ENCODE measurements at places on chromosomes 4 and X.

DNA sequence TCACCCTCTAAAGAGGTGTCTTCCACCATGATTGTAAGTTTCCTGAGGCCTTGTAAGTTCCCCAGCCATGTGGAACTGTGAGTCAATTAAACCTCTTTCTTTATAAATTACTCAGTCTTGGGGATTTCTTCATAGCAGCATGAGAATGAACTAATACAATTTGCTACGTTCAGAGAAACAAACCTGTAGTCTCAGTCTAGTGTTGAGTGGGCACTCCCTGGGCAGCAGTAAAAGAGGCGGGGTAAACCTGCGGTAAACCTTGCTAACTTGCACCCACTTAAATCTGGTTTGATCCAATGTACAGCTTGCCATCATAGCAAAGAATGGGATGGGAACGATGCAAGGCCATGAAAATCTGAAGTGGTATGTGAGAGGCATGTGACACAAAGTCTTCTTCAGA lies 22.4 kb downstream of the GRXCR1 start:
- DNase-seq: no peak

- no peak for DNase-seq
These were observed 35.9 kb downstream of the GAK start for GRCh38 chr4:896216-896615.

DNA sequence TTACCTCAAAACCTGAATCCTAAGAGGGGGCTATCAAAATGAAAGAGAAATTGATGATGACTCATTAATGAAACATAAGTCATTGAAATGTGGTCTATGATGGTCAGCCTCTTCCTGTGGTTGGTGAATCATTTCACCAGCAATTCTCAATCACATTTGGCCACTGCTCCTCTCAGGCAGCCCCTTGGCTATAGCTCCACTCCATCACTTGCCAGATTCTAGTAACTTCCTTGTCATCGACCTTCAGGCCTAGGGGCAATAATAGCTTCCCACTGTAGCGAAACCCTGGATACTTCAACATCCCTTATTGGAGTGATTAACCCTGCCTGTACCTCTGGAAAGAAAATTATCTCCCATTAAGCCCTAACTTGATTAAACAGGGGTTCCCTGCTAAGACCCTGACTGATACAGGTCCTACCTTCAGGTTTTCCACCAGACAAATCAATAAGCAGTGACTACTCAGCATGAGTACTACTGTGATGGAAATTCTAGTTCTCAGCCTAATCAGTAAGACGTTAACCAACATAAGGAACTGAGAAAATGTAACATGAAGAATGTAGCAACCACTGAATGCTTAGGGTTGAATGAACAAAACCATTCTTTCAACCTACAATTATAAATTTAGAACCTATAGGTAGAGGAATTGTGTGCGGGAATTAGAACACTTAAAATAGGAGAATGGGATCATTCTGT lies 30.4 kb downstream of the ADH7 start:
- DNase-seq: no peak

DNA sequence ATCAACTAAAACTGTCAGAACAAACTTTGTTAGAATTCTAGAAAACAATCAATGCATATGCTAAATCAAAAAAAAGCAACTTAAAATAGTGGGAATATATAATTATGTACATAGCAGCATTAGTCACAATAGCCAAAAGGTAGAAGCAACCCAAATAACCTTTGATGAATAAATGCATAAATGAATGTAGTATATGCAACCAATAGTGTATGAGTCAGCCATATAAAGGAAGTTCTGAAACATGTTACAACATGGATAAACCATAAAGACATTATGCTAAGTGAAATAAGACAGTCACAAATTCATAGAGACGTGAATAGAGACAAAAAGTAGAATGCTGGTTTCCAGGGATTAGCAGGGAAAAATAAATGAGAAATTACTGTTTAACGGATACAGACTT lies 762.8 kb upstream of the INTU start:
- no peak for DNase-seq

DNA sequence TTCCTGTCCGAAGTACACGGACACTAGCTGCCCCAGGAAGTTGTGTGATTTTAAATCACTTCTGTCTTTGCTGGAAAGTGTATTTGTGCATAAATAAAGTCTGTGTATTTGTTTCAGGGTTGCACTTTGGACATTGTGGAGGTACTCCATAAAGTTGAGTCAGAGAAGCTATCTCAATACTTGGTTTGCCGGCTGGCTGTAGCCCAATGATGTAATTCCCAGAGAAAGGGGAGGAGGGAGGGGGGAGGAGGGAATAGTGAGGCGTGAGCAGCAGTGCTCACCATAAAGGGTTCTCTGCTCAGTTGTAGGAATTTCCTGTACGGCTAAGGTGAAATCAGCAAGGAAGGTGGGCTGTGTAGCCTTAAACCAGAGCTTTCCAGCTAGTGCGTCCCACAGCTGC lies 7.5 kb downstream of the APEX2 start:
- no peak for DNase-seq

GRCh38 chrX:107421337-107421861 lies 28.1 kb upstream of the FRMPD3 start:
- no peak for DNase-seq

- no peak for DNase-seq
These were observed 3.4 kb upstream of the USP11 start for GRCh38 chrX:47229427-47229826.

DNA sequence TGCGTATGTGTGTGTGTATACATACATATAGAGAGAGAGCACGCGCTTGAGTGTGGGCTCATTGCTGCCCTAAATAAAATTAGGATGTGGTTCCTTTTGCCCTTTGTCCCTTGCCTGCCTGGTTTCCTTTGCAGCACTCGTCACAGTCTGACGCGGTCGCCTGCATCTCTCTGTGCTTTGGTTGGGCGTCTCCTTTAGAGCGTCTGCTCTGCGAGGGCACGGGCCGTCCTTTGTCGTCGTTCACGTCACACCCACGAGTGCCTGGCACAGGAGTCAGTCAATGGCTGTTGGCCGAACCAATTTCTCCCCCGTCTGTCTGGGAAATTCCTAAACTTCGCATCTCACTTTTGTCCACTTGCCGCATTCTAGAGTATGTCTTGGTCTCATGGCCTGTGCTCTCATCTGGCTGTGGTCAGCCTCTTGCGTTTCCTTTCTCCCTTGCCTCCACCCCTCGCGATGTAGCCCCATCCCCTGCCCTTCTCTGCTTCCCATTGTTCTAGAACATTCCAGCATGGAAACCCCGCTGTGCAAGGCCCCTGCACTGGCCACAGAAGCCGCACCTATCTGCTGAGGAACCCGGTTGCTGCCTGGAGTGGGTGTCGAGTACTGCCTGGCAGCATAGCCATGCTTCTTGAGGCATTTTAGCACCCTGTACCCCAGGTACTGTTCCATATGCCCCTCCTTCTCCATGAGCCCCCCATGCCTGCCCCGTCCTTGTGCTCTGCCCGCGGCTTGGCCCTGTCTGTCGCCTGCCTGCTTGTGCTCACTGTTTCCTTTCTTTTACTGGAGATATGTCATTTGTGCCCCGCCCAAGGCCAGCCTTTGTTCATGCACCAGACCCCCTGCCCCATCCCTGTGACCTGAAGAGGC lies 8.0 kb downstream of the MAEA start:
- no peak for DNase-seq

- DNase-seq: no peak
These were observed 15.4 kb downstream of the SORCS2 start for GRCh38 chr4:7207628-7208231.

GRCh38 chr4:178322524-178323183 lies 880.4 kb upstream of the AGA start:
- no peak for DNase-seq

- DNase-seq: no peak
These were observed 20.4 kb upstream of the DCHS2 start for GRCh38 chr4:154511981-154512380.

- DNase-seq: no peak
These were observed 9.7 kb downstream of the UNC5C start for GRCh38 chr4:95539106-95539505.

- no peak for DNase-seq
These were observed 23.2 kb upstream of the PTTG2 start for GRCh38 chr4:37936889-37937498.

DNA sequence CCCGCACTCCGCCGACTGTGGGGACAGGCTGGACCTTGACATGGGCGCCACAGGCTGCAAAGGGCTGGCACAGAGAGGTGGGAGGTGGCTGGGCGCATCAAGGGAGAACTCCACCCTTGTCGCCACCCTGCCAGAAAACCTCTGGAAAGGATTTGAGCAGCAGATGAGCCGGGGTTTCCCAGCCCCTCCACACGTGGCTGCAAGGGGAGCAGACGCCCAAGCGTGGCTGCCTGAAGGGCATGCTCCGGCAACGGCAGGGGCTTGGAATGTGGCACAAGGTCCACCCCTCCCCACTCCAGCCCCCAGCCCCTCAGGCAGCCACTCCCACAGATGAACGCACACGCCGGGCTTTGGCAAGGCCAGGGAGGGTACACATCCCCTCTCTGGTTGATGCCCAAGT lies 4.6 kb downstream of the BGN start:
- DNase-seq: no peak

DNA sequence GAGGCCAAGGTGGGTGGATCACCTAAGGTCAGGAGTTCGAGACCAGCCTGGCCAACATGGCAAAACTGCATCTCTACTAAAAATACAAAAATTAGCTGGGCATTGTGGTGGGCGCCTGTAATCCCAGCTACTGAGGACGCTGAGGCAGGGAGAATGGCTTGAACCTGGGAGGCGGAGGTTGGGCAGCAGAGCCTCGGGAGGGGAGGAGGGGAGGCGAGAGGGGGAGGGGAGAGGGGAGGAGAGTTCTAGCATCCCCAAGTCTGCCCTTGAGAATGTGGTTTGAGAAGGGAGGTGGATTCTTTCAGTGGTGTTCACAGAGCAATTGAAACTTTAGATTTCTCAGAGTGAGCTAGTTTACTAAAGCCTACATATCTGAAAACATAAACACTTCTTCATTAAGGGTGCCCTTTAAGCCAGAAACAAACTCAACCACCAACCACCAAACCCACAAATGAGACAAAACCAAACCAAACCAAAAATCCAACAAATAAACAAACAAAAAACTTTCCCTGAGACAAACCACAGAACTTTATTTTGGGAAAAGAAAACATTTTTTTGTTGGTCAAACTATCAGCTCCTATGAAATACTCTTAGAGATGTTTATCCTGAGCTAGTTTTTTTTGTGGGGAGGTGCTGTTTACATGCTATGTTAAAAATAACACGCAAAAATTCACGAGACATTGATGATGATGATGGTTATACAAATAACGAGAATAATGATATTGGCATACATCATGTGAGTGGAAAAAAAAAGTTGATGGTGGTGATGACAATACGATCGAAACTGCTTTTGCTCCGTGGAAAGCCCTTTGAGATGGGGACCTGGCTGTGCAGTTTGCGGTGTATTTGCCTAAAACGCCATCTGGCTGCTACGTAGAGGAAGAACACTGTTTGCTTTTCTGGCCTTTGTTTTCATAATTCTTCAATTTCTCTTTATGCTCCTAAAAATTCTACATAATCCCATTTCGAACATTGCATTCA lies 98.2 kb upstream of the PRKX start:
- DNase-seq: peak; percentile 36

- no peak for DNase-seq
These were observed 86.1 kb downstream of the SYNPO2 start for GRCh38 chr4:118974758-118975157.

GRCh38 chrX:17409566-17410290 lies 34.7 kb downstream of the NHS start:
- DNase-seq: no peak

GRCh38 chrX:18931972-18932371 lies 51.9 kb downstream of the PHKA2 start:
- no peak for DNase-seq

GRCh38 chrX:74343343-74344279 lies 39.6 kb downstream of the ZCCHC13 start:
- DNase-seq: no peak
